CD4-positive, alpha-beta T cell treated with Interleukin-10 for 1 hour (primary cell): ENCODE measurements at places on chromosomes 2 and 18.

DNA sequence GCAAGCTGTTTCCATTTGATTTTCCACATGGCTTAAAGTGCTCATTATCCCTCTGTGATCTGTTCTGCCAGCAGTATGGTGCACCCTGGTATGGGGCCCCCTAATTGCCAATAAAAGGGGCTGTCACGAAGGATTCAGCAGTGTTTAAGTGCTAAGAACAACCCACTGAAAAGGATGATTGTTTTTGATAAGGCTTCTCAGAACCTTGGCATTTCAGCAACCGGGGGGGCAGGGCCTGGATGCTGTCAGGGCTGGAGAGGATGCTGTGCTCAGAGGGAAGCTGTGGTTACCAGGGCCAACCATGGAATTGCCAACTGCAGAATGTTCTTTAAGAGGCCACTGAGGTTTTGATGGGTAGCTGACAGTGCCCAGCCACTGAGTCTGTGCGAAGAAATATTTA lies 117.8 kb downstream of the CTIF start:
- no peak for DNase-seq

- no peak for DNase-seq
These were observed 1.1 kb downstream of the HNRNPLL start for GRCh38 chr2:38601463-38602135.

GRCh38 chr18:56992777-56993176 lies 154.1 kb upstream of the BOD1L2 start:
- DNase-seq, result no peak

GRCh38 chr2:8159966-8160603 lies 521.8 kb upstream of the ID2 start:
- no peak for DNase-seq

- DNase-seq, result no peak
These were observed 30.9 kb upstream of the KCNE4 start for GRCh38 chr2:223020971-223021675.

DNA sequence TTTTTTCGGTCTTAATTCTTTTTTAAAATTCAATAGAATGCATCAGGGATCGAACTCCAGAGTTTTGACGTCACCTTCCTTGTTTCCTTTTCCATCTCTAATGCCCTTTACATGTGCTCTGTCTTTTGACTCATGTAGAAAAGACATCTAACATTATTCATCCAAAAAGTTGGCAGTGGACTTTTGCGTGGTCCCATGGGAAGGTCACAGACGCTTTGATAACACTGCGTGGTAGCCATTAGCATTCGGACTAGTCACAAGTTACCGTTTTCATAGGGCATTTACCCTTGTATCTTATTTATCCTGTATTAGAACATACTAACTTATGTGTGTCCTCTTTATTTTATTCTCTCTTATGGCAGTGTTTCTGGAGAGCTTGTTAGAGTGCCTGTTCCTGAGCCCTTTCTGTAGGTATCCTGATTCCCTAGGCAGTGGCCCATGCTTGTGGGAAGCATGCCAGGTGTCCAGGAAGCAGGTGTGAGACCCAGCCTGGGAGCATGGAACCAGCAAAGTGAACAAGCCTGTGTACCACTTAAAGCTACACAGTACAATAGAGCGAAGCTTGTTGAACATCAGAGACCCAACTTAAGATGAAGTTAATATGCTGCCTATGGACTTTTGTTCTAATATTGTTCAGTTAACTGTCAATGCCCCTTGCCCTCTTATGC lies 73.6 kb upstream of the RBM44 start:
- DNase-seq, result no peak

- DNase-seq, result no peak
These were observed 74.2 kb upstream of the FSIP2 start for GRCh38 chr2:185664384-185664783.

- DNase-seq, result peak; percentile 33
These were observed 29.7 kb downstream of the CCDC141 start for GRCh38 chr2:179020156-179020750.

DNA sequence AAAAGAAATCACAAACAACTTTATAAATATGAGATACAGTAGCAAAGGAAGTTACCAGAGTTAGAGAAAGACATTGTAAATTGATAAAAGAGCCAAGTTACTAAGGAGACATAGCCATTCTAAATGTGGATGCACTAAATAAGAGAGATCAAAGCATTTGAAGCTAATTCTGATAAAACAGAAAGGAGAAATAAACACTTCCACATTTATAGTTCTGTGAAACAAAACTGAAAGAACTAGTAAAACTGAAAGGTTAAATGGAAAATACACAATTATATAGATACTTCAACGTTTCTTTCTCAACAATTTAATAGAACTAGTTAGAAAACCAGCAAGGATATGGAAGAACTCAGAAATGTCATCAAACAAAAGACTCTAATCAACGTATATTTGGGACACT lies 309.0 kb upstream of the CDH2 start:
- no peak for DNase-seq

DNA sequence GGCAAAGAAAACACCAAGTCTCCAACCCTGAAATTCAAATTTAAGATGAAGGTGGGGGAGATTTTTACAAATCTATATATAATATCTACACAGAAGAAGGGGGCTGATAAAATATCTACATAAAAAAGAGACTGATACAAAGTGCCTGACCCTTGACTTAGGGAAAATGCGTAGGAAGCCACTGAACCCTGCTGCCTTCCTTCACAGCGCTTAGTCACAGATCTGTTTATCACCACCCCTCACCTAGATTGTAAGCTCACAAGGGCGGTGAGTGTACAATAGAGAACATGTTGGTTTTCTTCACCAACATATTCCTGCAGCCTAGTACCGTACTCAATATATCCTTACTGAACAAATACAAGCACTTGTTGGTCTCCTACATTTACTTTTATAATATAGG lies 54.3 kb downstream of the NOL10 start:
- DNase-seq, result no peak

- no peak for DNase-seq
These were observed 87.1 kb downstream of the ATP9B start for GRCh38 chr18:79156327-79156726.
